Fibroblast of the conjunctiva (primary cell): ENCODE measurements at places on chromosomes 7 and 10.

DNA sequence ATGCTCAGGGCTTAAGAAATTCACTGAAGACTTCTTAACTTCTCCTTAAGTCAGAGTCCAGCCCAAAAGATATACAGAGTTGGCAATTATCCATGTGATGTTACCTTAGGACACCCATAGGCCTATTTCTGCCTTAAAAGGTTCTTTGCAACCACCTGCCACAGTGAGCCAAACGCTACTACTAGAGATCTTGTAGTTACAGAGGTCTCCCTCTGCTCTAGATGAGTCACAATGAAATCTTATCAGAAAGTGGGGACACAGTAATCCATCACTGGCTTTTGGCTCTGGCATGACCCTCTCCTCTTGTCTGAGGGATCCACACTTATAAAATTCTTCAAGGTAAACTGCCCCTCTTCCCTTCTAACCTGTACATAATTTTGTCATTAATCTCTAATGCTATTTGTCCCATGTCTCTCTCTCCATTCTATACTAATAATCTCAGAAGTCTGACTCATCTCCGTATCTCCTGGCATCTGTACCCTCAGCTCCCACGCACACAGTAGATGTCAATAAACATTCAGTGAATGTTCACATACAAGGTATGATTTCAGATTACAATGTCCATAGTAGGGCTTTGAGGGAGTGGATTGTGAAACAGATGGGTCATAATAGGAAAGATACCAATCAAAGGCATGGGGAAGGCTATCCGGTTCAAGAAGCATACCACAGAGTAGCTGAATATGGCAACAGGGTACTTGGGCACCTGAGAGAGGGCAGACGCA lies 112.1 kb downstream of the SGMS1 start:
- no peak for DNase-seq

DNA sequence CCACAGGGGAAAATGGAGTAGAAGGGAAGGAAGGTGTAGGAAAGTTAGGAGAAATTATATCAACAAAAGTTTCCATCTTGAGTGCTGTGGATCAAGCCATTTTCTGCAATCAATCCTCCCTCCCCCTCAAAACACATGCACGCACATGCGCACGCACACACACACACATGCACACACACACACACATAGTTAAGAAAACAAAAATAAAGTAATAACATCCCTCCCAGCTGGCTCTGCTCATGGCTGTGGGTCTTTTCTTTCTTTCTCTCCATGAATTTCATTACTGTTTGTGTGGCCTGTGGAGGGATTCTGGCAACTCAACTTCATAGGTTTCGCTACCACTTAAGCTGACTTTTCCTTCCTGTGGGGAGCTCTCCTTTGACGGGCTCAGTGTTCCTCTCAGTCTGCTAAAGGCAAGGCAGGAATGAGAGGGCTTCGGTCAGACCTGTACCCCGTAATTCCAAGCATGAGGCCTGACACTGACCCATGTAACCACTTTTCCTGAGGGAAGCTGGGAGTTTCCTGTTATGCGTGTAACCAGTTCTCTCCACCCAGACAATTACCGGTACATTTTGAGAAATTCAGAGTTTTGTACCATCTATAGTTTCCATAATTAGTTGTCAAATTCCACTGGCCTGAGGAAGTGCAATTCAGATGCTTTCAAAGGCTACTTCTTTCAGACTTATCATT lies 79.8 kb downstream of the ZNF92 start:
- DNase-seq = no peak

GRCh38 chr7:28891192-28891875 lies 66.8 kb downstream of the TRIL start:
- no peak for DNase-seq

GRCh38 chr7:50594734-50595485 lies 29.7 kb upstream of the DDC start:
- DNase-seq = no peak

- peak; percentile 46 for DNase-seq
Observed at GRCh38 chr7:46352004-46352954, 431.2 kb upstream of the IGFBP3 start.

GRCh38 chr7:151087245-151088018 lies 1.2 kb downstream of the AGAP3 start:
- no peak for DNase-seq

DNA sequence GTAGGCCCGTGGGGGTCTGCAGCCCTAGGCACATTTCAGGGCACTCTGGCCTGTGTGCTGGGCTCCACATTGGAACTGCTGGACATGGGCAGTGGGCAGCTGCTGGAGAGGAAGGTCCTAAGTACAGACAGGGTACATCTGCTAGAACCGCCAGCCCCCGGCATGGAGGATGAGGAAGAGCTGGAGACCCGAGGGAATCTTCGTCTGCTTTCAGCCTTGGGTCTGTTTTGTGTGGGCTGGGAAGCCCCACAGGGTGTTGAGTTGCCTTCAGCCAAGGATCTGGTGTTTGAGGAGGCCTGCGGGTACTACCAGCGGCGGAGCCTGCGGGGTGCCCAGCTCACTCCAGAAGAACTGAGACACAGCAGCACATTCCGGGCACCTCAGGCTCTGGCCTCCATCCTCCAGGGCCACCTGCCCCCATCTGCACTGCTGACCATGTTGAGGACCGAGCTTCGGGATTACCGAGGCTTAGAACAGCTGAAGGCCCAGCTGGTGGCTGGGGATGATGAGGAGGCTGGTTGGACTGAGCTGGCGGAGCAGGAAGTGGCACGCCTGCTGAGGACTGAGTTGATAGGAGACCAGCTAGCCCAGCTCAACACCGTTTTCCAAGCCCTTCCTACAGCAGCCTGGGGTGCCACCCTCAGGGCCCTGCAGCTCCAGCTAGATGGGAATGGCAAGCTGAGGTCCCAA lies 1.4 kb downstream of the HPS6 start:
- no peak for DNase-seq

GRCh38 chr10:49664006-49664841 lies 15.2 kb upstream of the C10orf53 start:
- DNase-seq = no peak

- DNase-seq = no peak
Observed at GRCh38 chr7:124324262-124324661, 291.4 kb upstream of the TMEM229A start.

- no peak for DNase-seq
Observed at GRCh38 chr10:94489976-94490788, 55.4 kb upstream of the HELLS start.
